ENCODE measurements at places on chromosomes 5 and 9.

GRCh38 chr5:137026296-137026695 lies 472.8 kb downstream of the SPOCK1 start:
- DNase-seq: no peak

- DNase-seq: no peak
Measured at GRCh38 chr5:24364711-24365110, 280.1 kb downstream of the CDH10 start.

DNA sequence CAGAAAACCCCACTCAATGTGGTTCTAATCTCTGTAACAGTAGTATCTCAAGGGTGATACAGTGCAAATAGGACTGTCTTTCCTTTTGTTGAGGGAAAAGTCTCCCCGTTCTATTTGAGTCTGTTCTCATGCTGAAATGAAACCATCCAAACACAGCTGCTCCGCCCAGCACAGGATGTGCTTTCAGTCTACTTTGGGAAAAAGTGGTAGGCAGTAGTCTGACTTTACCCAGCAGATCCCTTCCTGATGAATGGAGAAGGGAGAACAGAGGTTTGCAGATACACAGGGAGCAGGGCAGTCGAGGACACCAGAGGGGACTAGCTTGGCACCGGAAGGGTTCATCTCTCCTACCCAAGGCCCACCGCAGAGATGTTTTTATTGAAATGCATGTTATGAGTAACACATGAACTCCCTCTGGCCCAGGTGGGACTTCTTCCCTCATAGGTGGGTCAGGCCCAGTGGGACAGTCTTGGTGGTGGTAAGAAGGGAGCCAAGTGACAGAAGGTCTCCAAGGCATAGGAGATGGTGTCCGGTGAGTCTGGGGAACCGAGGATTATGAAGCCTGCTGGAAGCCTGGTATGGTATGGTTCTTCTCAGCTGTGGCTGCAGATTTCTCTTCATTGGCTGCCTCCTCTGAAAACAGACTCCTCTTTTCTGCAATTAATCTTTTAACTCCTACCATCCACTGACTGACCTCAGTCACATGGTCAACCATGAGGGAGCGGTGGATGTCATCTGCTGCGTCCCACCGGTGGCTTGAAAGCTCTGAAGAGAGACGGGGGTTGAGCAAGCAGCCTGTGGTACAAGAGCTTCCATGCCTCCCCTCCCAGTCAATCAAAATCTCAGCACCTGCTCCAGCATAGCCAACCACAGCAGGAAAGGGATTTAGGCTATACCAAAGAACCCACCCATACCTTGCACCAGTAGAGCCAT lies 3.0 kb downstream of the EIF4EBP3 start:
- DNase-seq: no peak

DNA sequence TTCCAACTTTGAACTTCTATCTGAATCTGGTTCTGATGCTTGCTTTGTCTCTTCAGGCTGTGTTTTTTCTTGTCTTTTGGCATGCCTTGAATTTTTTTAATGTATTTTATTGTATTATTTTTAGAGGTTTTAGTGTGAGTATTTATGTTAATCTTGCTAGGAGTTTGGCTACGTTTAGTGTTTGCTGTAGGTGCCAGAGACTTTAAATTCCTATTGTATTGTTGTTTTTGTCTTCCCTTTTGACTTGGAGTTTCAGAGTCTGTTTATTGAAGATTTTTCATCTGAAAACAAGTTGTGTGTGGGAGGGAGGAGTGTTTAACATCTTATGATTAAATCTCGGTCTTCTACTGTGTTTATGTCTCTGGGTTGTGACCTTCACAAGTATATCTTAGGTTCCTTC lies 956.8 kb downstream of the TLE1 start:
- DNase-seq: no peak

DNA sequence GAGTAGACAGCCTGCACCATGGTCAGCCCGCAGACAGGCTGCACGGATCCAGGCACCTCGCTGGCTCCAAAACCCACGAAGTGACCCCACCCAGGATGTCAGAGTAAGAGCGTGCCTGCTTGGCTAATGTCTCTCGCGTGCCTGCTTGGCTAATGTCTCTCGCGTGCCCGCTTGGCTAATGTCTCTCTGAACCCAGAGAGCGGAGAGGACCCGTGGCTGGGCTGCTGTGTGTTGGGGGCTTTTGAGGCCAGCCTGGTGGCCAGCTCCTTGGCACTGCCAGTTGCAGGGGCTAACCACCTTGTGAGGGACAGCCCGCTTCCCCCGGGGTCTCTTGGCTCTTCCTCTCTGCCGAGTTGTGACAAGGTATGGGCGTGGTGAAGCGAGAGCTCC lies 8.9 kb upstream of the RXRA start:
- no peak for DNase-seq

DNA sequence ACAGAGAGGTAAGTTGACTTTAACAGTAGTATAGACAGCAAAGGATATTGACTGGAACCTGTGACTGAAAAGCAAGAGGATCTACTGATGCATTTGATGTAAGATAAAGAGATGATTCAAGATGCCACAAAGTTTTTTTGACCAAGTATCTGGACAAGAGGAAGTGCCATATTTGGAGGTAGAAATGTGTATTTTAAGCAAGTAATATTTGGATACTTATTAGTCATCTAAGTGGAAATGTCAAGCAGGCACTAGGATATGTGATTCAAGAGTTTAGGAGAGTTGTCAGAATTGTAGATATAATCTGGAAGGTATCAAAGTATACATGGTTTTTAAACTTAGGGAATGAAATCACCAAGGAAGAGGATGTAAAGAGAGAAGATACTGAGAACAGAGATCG lies 686.1 kb upstream of the CHD1 start:
- DNase-seq: no peak

DNA sequence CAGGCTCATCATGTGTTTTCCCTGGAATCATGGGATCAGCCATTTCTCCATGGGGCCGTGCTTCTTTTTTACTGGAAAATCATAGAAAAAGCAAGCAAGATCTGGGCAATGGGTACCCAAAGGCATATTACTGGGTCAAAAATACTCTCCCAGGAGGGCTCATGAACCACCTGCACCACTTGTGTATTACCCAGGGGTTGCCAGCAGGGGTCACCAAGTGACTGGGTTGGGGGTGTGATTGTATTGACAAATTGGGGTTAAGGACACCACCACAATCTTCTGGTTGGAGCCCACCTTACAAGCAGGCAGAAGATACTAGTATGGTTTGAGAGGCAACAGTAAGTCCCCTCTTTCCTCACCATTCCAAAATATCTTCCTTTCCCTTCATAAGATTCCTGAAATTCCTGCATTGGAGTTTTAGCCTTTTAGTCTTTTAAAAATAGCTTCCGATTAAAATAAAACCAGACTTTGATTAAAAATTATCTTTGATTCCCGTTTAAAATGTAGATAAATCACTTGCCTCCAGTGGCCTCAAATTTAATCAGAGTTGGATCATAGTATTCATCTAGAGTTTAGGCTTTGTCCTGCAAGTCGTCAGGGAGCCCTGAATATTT lies 603.3 kb downstream of the KIF4B start:
- no peak for DNase-seq

- no peak for DNase-seq
Measured at GRCh38 chr5:178981381-178981780, 13.7 kb downstream of the GRM6 start.

GRCh38 chr9:124309667-124310084 lies 51.9 kb downstream of the NEK6 start:
- DNase-seq: no peak

GRCh38 chr5:174692381-174692780 lies 32.0 kb upstream of the MSX2 start:
- no peak for DNase-seq

DNA sequence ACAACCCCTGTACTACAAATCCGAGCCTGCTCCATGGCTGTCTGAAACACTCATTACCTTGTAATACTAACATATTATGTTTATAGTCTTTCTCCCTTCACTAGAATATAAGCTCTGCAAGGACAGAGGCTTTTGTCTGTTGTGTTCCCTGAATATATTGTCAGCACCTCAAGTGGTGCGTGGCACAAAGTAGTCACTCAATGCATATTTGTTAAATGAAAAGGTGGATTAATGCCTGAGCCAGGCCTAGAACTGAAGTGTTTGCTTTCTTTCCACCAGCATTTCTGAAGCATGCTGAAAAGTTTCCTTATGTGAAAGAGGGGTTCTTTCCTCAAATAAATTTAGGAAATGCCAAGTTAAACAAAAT lies 36.3 kb downstream of the ELL2 start:
- no peak for DNase-seq

- DNase-seq: no peak
Measured at GRCh38 chr5:98248949-98249348, 524.5 kb upstream of the RGMB start.

DNA sequence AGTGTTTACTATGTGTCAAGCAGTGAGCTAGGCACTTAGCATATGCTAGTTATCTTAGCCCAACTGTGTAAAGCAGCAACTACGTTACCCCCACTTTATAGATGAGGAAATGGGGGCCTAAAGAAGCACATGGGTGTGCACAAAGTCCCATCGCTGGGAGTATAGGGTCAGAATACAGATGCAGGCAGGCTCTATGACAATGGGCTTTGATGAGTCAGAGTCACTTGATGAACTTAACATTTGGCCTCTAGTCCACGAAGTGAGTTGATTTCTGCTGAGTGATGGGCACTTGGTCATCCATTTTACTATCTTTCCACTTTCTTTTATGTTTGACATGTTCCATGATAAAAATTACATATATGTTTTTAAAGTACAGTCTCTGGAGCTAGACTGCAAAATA lies 204.3 kb downstream of the TRIM32 start:
- no peak for DNase-seq

GRCh38 chr9:88178641-88179040 lies 40.4 kb upstream of the SPATA31C2 start:
- DNase-seq: no peak

- no peak for DNase-seq
Measured at GRCh38 chr5:89255845-89256463, 373.0 kb upstream of the MEF2C start.

DNA sequence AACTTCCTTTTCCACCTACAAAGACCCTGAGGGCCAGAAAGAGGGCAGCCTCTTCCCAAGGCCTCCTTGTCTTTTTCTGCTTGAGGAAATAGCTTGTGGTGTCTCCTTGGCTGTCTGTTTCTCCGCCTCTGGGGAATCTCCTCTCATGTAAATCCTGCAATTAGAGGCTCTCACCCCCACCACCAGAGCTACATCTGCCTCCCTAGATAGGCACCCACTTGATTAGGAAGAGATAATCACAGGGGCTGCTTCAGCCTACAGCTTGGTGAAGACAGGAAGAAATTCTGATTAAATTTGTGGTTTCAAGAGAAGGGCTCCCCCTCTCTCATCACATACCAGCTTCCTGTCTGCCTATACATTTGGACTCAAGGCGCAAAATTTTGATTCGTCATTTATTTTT lies 75.6 kb downstream of the TLR4 start:
- no peak for DNase-seq

DNA sequence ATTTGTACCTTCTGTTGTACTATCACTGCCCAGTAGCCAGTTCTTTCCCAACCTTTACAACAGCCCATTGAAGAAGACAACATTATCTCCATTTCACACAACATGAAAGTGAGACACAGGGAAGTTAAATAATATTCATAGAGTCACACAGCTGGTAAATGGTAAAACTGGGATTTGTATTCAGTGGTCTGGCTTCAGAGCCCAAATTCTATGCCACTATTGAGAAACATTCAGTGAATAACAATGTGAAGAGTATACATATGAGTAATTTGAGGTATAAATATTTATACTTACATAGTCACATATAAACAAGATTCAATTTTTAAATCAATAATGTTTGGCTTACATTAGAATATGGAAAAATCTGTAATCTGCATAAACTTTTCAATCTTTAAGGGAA lies 13.8 kb downstream of the SMIM15 start:
- no peak for DNase-seq

- DNase-seq: no peak
Measured at GRCh38 chr5:96354237-96354636, 78.8 kb downstream of the PCSK1 start.

GRCh38 chr5:160181965-160182622 lies 47.2 kb upstream of the FABP6 start:
- DNase-seq: no peak

GRCh38 chr5:11973469-11973868 lies 69.2 kb upstream of the CTNND2 start:
- no peak for DNase-seq

- no peak for DNase-seq
Measured at GRCh38 chr5:178769617-178770260, 39.3 kb upstream of the ZNF354A start.

GRCh38 chr9:135884328-135885035 lies 22.9 kb downstream of the CAMSAP1 start:
- DNase-seq: no peak

GRCh38 chr9:121691890-121692289 lies 40.5 kb downstream of the DAB2IP start:
- no peak for DNase-seq

GRCh38 chr5:126445502-126446174 lies 22.4 kb downstream of the GRAMD2B start:
- DNase-seq: no peak

DNA sequence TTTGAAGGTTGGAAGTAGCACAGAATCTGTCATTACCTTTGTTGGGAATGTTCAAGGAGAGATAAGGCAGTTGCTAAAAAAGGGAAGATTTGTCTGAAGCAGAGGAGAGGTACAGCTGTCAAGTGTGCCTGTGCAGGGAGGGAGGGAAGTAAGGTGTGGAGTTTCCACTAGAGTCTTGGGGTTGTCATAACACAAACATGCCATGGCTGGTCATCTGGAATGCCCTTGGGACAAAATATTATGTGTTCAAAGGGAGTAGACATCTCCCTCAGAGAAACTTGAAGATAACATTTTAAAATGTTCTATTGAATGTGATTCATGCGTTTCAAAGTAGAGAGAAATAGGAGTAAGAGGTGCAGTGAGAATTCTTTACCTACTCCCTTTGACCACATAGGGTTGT lies 95.0 kb downstream of the MUSK start:
- DNase-seq: no peak

GRCh38 chr5:14246350-14247053 lies 103.4 kb downstream of the TRIO start:
- no peak for DNase-seq

- DNase-seq: no peak
Measured at GRCh38 chr5:147601652-147602051, 91.8 kb upstream of the DPYSL3 start.

- DNase-seq: no peak
Measured at GRCh38 chr5:60018091-60018490, 124.6 kb upstream of the PDE4D start.

DNA sequence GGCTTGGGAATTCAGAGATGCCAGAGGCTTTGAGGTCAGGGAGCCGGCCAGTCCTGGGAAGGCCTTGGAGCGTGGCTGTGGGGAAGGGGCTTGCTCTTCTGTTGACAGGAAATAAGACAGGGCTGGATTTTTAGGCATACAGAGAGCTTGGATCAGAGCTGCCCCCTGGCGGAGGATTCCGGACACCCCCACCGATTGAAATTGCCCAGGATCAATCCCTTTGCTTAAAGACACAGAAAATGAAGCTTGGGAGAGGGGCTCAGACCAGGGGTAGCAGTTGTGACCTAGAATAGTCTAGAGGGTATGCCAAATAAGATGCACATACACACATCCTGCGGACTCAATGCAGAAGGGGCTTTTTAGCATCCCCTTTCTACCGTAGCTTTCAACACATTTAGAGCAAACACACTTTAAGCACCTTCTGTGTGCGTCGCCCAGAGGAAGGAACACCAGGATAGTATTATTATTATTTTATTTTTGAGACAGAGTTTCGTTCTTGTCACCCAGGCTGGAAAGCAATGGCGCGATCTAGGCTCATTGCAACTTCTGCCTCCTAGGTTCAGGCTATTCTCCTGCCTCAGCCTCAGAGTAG lies 1.7 kb upstream of the NTMT1 start:
- DNase-seq: peak; percentile 66

GRCh38 chr9:84054341-84055010 lies 73.9 kb downstream of the RMI1 start:
- no peak for DNase-seq
